ENCODE measurements at places on chromosomes 2 and 18.

DNA sequence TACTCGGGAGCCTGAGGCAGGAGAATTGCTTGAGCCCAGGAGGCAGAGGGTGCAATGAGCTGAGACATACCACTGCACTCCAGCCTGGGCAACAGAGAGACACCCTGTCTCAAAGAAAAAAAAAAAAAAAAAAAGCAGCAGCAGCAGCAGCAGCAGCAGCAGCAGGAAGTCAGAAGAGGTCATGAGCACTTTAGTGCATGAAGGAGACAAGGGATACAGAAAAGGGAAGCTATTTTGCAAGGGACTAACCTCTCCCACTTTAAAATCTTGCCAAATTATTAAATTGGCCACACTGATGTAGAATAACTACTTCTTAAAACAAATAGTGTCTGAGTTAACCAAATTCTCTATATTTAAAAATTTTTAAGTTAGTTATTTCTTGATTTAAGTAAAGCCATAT is 113.4 kb upstream of the PDE1A start:
- no peaks in the 10 kb centered on the region for H3K36me3 ChIP-seq
- H3K4me3 ChIP-seq, result no peak overlapping the region
- no peak for DNase-seq
- no peak overlapping the region for H3K27ac ChIP-seq

DNA sequence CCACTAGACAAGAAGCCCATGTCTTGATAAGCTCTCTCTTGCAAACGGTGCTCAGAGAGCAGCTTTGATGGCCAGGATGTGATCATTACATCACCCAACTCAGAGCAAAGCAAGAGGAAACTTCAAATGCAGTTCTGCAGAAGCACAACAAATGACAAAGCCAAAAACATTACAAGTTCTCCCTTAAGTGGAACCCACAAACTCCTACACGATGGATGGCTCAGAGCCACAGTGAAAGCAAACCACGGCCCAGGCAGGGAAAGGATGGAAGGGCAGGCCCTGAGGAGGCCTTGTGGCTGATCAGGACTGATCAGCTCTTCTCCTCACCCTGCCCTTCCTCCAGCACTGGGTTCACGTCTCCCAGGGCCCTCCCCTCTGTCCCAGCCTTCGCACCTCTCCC is 326.4 kb downstream of the EIPR1 start:
- DNase-seq, result no peak
- no peak overlapping the region for H3K4me3 ChIP-seq
- H3K36me3 ChIP-seq, result no peaks in the 10 kb centered on the region
- H3K27ac ChIP-seq, result no peak overlapping the region

GRCh38 chr18:55407774-55408535 is 180.0 kb downstream of the TCF4 start:
- no peak overlapping the region for H3K27ac ChIP-seq
- H3K36me3 ChIP-seq, result no peaks in the 10 kb centered on the region
- no peaks in the 10 kb centered on the region for H3K4me1 ChIP-seq
- H3K27me3 ChIP-seq, result no peaks in the 10 kb centered on the region
- H3K4me3 ChIP-seq, result no peak overlapping the region
- no peak for DNase-seq

- H3K4me3 ChIP-seq, result no peak overlapping the region
- peaks cover 62% of the 10 kb centered on the region for H3K36me3 ChIP-seq
- H3K27me3 ChIP-seq, result no peaks in the 10 kb centered on the region
- peaks cover 1% of the 10 kb centered on the region for H3K4me1 ChIP-seq
- peak overlapping the region; percentile 36 for H3K27ac ChIP-seq
These were observed 39.4 kb downstream of the GORASP2 start for GRCh38 chr2:170968205-170969003.

GRCh38 chr18:12863687-12864216 is 20.3 kb downstream of the PTPN2 start:
- no peak for DNase-seq
- peaks cover 33% of the 10 kb centered on the region for H3K4me1 ChIP-seq
- peak overlapping the region; percentile 49 for H3K27ac ChIP-seq
- no peak overlapping the region for H3K4me3 ChIP-seq

GRCh38 chr18:2302628-2303516 is 268.4 kb downstream of the METTL4 start:
- no peak overlapping the region for H3K4me3 ChIP-seq
- H3K36me3 ChIP-seq, result no peaks in the 10 kb centered on the region
- H3K27me3 ChIP-seq, result peaks cover 44% of the 10 kb centered on the region
- H3K27ac ChIP-seq, result no peak overlapping the region

DNA sequence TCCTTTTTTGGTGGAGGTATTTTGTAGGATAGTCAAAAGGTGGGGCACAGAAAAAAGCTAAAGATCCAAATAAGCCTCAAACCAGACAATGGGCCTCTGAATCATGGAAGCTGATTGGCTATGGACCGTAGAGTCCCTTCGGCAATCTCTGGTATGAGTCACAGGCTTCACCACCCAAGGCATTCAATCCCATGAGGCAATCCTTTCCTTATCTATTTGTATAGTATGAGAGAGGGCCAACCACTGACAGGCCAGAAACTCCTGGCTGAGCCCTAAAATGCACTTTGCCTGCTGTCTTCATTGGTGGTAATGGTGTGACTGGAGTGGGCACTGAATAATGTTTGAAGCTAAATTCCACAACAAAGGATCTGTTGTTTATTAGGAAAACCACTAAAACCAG is 38.7 kb upstream of the MEX3C start:
- H3K4me1 ChIP-seq, result no peaks in the 10 kb centered on the region
- peaks cover 2% of the 10 kb centered on the region for H3K36me3 ChIP-seq
- no peak for DNase-seq
- peak overlapping the region; percentile 38 for H3K27ac ChIP-seq
- H3K27me3 ChIP-seq, result peaks cover 22% of the 10 kb centered on the region
- H3K4me3 ChIP-seq, result no peak overlapping the region

GRCh38 chr18:77668219-77668618 is 418.6 kb downstream of the GALR1 start:
- H3K36me3 ChIP-seq, result no peaks in the 10 kb centered on the region
- no peak overlapping the region for H3K4me3 ChIP-seq
- no peak overlapping the region for H3K27ac ChIP-seq
- H3K27me3 ChIP-seq, result peaks cover 65% of the 10 kb centered on the region

DNA sequence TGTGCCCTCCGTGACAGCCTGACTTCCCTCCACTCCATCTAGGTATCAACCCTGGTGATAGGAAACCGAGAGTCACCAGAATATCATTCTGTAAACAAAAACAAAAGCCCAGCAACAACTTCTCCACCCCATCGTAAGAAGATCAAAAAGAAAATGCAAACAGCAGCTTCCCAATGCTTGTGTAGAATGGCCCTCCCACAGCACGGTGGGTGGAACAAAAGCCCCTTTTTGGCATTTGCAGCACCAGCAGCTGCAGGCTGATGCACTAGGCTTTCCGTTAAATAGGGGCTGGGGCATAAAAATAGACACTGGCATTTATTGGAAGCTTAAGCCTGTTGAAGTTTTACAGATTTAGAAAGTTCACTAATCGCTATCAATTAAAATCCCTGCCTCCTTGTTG is 513.0 kb downstream of the GALR1 start:
- no peak overlapping the region for H3K4me3 ChIP-seq
- H3K27me3 ChIP-seq, result peaks cover 23% of the 10 kb centered on the region
- no peaks in the 10 kb centered on the region for H3K4me1 ChIP-seq
- no peak for DNase-seq

GRCh38 chr2:25411281-25411680 is 69.6 kb upstream of the DNMT3A start:
- H3K4me1 ChIP-seq, result no peaks in the 10 kb centered on the region
- DNase-seq, result no peak

DNA sequence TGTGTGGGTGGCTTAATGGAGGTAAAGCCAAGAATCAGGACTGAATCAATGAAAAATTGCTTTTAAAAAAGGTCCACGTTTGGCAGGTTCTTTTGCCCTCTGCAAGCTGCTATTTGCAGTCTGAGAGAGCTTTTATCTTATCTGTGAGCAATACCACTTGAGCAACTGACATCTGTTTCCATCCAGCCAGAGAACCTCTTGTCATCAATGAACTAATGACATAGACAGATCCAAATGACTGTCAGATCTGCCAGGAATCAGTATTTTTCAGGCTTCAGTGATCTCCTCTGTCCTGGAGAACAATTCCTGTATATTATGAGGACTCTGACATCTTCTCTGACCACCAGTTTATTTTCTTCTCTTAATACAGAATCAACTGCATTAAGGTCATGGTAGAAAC is 608.1 kb downstream of the LRP1B start:
- H3K27me3 ChIP-seq, result no peaks in the 10 kb centered on the region
- no peaks in the 10 kb centered on the region for H3K4me1 ChIP-seq
- no peak for DNase-seq
- H3K4me3 ChIP-seq, result no peak overlapping the region

GRCh38 chr2:16224298-16225045 is 284.1 kb downstream of the MYCN start:
- H3K27ac ChIP-seq, result no peak overlapping the region
- DNase-seq, result no peak
- H3K4me1 ChIP-seq, result no peaks in the 10 kb centered on the region
- no peak overlapping the region for H3K4me3 ChIP-seq
- no peaks in the 10 kb centered on the region for H3K27me3 ChIP-seq
- H3K36me3 ChIP-seq, result no peaks in the 10 kb centered on the region

DNA sequence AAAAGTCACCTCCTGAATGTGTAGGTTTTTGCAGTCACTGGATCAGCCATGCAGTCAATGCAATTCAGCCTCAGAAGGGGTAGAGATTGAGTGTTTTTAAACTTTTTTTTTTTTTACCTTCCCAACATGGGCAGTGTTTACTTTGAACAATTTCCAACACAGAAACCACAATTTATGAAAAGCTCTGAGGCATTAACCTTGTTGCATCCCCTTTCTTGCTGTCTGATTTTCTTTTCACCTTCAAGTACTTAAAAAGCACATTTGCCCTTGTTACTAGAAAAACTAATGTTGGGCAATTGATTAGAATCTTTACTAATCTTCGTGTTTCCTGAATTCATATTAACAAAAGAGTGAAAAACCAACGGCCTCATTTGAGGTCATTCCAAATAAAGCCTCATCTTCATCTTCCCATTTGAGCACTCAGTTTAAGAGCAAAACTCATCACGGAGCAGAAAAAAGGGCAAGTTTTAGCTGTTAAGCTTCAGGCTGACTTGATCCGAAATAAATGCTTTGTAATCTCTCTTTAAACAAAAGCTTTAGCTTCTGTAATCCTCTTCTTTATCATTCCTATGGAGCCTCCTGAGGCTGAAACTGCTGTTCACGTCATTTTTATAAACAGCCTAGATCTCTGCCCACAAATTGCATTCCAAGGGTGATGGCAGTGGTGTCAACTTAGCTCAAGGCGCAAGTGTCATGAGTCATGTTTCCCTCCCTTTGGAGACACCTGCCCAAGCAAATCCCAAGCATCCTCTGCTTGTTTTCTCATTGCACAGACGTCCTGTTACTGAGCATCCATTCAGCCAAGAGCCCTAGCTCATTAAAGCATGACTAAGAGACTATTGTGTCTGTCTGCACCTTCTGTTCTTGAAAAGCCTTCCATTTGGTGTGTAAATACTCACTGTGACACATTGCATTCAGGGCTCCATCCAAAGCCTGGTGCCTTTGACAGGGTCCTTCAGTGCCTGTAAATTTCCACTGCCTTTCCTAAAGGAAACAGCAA is 107.7 kb downstream of the HNMT start:
- no peaks in the 10 kb centered on the region for H3K36me3 ChIP-seq
- no peaks in the 10 kb centered on the region for H3K4me1 ChIP-seq
- no peaks in the 10 kb centered on the region for H3K27me3 ChIP-seq

DNA sequence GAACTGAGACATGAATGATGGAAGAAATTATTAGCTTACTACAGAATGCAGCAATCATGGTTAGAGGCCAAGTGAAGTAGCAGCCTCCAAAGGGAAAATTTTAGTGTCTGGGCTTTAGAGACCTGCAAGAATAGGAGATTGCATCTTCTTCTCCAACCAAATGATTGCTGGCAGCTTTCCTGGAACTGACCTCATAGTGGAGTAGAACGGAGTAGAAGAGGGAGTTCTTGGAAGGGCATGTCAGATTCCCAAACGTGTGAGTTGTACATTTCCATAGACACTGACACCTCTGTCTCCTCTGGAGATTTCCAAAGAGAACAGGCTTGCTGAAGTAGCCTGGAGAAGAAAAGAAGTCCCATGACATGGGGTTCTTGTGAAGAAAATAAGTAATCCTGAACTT is 169.8 kb upstream of the ERBB4 start:
- H3K27ac ChIP-seq, result no peak overlapping the region
- H3K36me3 ChIP-seq, result no peaks in the 10 kb centered on the region
- DNase-seq, result no peak
- no peaks in the 10 kb centered on the region for H3K27me3 ChIP-seq

DNA sequence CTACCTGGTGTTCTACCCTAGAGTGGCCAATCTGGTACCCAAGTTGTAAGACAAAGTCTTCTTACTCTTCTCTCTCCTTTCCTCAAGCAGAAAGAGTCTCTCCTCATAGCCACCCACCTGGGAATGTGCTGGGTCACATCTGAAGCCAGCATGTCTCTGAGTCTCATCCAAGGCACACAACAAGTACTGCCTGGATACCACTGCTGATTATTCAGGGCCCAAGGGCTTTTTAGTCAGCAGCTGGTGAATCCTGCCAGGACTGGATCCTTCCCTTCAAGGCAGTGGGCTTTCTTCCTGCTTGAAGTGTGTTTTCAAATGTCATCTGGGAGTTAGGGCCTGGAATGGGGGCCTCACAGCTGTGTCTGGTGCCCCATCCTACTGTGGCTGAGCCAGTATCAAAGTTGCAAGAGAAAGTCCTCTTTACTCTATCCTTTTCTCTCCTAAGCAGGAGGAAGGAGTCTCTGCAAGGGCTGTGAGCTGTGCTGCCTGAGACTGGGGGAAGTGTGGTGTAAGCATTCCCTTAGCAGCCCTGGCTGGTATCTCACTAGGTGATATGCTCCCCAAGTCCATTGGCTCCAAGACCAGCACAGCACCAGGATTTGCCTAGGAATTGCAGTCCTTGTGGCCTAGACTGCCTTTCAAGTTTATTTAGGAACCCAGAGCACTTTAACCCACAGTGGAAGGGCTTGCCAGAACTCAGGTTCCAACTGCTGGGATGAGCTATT is 27.2 kb downstream of the OXER1 start:
- DNase-seq, result no peak
- no peak overlapping the region for H3K4me3 ChIP-seq
- H3K27me3 ChIP-seq, result no peaks in the 10 kb centered on the region
- no peak overlapping the region for H3K27ac ChIP-seq

DNA sequence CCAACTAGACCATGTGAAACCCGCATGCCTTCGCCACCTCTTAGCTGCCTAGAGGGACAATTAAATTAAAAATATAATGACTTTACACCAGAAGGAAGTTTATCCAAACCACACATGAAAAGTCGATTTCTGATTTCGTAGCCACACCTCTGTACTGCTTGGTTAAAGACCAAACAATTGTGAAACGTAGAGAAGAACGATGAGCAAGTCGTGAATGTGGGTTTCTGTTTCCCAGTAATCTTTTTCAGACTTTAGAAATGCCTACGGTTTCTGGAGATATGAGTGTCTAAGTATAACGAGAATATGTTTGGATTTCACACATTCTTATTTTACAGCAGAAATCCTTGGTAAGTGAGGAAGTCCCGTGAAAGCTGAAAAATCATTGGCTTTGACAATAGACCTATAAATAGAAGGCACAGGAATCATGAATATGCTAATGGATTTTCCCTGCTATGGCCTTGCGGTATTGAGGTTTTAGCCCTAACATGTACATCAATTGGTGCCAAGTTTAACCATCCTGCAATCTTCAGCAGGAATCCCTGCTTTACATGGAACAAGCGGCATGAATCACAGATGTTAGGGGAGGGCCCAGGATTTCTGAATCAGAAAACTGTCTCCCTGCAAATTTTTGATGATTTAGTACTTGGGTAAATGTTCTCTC is 105.6 kb downstream of the TTC32 start:
- H3K4me1 ChIP-seq, result no peaks in the 10 kb centered on the region
- no peak overlapping the region for H3K27ac ChIP-seq
- peaks cover 44% of the 10 kb centered on the region for H3K27me3 ChIP-seq
- no peaks in the 10 kb centered on the region for H3K36me3 ChIP-seq
- DNase-seq, result no peak

- H3K27me3 ChIP-seq, result no peaks in the 10 kb centered on the region
- H3K4me3 ChIP-seq, result no peak overlapping the region
These were observed 20.8 kb downstream of the CRIM1 start for GRCh38 chr2:36376319-36376765.
